Lower leg skin (tissue), 4 donors: ENCODE measurements at places on chromosomes 6 and 20. TPM values are rescaled to one million over a fixed set of nuclear protein-coding genes. Genes with fewer than 3 reads are reported as not detected.

GATA5 gene
- total RNA-seq, result not detected

NUDT3 gene
- total RNA-seq, result 25.7 TPM

PHACTR3 gene
- 1.4 TPM for total RNA-seq

TFAP2C gene
- total RNA-seq, result 110 TPM

BIRC7 gene
- 1.4 TPM for total RNA-seq

KIF25 gene
- not detected for total RNA-seq

CLDN20 gene
- 0.34 TPM for total RNA-seq

GSTA2 gene
- not detected for total RNA-seq

ECT2L gene
- total RNA-seq, result 0.10 TPM

TLDC2 gene
- not detected for total RNA-seq

MTO1 gene
- total RNA-seq, result 29.6 TPM

CST3 gene
- total RNA-seq, result 507 TPM

RAET1G gene
- total RNA-seq, result 5.5 TPM

GUCA1A gene
- not detected for total RNA-seq

BCAS1 gene
- total RNA-seq, result 2.3 TPM

TAGAP gene
- total RNA-seq, result 2.1 TPM

BTNL2 gene
- not detected for total RNA-seq

PHF20 gene
- total RNA-seq, result 32.8 TPM

SULF2 gene
- 83.0 TPM for total RNA-seq
